ENCODE measurements at places on chromosomes 11 and 22.
A peak's percentile ranks its signal among the peaks of the same experiment; 100 is the strongest.

- DNase-seq = no peak
Observed at GRCh38 chr11:132451942-132452601, 1080.2 kb downstream of the OPCML start.

GRCh38 chr11:118366287-118366686 is 6.9 kb downstream of the UBE4A start:
- no peak for DNase-seq

DNA sequence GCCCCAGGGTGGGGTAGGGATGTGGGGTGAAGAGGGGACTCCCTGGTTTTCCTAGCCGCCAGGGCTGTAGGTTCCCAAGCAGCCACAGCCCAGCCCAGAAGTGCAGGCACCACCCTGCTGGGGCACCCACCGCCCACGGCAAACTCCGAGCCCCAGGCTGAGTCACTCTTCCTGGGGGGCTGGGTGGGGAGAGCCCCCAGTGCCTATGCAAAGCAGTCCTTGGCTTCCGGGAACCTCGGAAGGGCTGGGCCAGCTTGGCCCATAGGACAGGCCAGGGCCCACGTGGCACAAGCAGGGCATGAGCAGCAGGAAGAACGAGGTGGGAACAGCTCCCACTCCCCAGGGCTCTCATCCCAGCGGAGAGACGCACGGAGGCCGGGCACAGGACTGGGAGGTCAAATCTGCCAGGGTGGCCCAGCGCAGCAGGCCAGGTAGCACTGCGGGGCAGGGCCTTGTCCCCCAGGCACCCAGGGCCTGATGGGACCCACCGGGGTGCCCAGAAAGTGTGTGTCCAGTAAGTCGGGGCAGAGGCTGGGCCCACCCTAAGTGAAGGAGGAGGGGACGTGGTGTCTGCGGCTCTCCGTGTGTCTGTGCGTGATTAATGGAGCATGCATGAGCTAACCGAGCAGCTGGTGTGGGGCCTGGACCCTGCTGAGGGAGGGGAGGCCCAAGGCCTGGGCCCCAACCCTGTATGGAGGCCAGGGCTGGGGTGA is 4.6 kb upstream of the IL17REL start:
- peak; percentile 71 for DNase-seq

DNA sequence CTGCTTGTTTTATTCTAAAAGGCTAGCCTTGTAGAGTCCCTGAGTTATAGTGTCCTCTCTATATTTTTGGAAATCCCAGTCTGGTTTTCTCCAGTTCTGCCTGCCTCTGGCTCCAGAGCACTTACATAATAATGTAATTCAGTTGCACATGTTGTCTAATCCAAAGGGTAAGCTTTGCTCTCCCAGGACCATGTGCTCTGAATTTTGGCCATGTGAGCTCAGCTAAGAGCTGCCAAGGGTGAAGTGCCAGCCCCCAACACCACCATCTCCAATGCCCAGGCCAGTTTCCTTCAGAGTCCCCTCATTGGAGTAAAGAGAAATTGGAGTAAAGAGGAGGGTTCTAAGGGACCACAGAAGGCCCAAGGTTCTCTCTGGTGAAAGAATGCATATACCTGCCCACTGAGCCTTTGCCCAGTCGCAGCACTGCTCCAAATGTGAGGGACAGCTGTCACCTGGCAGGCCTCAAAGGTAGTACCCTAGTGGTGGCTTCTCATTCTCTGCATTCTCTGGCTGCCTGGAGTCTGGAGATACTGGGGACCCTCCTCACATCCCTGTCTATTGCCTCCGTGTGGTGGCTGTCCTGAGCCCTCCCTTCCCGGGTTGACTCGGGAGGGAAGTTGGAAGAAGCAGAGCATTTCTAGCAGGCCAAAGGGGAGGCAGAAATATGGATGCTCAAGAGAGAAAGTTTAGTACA is 4.9 kb downstream of the CRY2 start:
- no peak for DNase-seq

DNA sequence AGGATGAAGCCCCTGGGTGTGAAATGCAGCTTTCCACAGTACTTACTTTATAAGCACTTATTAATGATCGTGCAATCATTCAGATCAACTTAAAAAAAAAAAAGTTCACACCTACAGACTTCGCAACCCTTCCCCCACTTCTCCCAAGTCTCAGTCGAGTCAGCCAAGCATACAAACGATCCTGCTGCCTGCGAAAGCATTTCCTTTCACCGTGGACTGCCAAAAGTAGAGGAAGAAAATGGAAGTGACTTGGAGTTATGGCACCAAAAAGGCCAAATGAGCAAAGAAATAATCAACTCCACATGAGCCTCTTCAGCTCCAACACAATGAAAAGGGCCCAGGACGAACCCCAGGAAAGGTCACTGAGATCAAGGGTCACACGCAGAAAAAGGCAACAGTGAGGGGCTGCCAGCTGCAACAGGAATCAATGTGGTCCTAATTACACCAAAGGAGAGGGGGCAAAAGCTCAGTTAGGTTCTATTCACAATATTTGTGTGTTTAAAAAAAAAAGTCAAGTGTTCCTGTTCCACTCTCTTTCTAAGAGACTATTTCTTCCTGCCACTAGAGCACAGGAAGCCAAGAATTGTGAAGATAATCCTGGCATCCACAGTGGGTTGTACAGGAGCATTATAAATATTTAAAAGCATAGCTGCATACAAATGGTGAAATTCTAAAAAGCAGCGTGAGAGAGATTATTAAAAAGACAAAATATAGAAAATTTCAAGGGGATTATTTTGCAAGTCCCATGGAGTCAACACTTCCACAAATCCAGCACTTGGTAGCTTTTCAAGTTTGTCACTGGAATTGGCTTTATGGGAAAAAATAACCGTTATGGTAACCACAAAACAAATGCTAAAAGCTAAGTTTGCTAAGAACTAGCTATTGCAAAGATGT is 28.4 kb downstream of the CDON start:
- no peak for DNase-seq

DNA sequence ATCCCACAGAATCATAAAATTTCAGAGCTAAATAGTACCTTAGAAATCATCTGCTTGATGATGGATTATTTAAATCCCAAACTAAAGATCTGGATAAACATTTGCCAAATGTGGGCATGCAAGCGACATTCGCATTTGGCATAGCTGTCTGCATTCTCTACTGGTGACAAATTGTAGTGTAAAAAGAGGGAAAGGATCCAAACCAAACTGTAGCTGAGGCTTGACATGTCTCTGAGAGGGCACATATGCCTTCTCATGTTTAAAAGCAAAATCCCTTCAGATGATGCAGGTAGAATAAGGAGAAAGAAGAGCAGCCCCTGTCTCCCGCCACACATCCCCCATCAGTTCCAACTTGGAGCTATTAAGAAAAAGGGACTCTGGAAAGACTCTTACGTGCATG is 257.5 kb upstream of the MTNR1B start:
- DNase-seq = no peak

- DNase-seq = no peak
Observed at GRCh38 chr11:80424012-80424695, 983.3 kb upstream of the TENM4 start.

DNA sequence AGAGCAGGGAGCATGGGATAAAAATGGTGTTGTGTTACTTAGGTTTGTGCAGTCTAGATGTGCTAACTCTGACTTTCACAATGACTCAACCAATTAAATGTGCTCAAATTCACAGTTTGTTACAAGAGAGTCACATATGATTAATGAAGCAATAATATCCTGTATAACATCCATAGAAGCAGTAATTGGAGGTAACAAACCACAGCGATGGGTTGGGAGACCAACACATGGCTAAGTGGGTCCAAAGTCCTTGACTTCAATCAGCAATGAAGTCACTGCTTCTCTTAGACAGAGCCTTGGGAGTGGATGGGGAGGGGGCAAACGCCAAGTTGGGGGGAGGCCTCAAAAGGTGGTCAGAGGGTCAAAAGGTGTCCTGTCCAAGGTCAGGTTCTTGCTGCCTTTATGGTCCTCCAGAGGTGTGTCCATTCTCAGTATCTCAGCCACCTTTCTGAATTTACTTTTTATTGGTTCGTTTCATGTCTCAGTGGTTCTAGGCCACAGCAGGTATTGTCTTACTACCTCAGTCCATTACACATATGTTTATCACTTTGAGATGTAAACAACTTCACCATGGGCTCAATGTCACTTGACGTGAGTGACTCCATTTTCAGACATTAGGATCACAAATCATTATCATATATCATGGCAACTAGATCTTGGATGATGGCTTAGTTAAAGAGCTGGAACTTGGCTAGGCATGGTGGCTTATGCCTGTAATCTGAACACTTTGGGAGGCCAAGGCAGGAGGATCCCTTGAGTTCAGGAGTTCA is 32.4 kb downstream of the SLN start:
- DNase-seq = no peak

DNA sequence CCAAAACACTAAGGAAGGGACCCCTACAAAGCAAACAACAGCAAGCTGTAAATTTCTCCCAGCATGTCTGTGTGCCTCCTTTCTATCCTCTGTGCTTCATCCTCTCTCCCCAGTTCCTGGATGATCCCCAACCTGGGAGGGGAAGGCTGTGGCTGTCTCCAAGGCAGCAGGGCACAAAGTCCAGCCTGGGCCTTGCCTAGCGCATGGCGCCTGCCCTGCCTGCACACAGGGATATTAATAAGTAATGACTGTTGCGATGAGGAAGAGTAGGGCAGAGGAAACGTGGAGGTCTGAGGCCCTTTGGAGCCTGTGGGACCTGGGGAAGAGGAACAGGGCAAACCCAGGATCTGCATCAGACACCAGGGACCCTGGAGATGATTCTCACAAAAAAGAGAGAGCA is 2.0 kb downstream of the USH1C start:
- DNase-seq = no peak

DNA sequence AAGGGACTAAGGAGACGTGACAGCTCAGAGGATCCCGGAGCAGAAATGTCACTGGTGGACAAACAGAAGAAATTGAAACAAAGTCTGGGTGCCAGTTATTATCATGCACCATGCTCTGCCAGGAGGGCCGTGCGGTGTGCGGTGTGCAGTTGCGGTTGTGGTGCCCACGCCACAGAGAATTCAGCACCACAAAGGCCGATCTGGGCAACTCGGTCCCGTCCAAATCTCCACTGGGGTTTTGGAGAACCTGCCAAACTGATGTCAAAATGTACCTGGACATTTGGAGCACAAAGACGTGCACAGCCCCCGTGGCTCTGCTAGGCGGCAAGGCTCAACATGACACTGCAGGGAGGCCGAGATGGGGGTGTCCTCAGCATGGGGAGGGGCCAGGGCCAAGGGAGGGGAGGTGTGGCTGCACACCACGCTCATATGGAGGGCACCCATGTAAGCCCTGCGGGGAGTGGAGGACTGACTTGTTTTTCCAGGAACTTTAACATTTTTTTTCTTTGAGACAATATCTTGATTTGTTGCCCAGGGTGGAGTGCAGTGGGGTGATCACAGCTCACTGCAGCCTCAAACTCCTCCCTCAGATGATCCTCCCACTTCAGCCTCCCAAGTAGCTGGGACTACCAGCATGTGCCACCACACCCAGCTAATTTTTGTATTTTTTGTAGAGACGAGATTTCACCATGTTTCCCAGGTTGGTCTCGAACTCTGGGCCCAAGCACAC is 39.4 kb downstream of the GNB1L start:
- DNase-seq = no peak
